ENCODE measurements at places on chromosomes 2 and 18.

DNA sequence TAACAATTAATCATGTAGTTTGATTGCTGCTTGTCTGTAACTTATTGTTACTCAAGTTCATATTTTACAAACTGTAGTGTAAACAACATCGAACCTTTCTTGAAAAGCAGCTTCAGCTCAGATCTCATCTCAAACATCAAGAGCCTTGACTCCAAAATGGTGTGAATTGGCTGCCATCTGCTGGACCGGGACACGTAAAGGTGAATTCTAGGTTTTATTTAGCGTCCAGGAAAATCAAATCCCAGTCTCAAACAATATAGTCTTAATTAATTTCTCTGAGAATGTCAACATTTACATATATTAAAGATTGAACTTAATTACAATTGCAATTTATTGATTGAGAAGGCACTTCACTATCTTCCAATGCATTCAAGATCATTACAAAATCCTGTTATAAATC lies 453.0 kb downstream of the GALR1 start:
- peak; percentile 31 for DNase-seq

DNA sequence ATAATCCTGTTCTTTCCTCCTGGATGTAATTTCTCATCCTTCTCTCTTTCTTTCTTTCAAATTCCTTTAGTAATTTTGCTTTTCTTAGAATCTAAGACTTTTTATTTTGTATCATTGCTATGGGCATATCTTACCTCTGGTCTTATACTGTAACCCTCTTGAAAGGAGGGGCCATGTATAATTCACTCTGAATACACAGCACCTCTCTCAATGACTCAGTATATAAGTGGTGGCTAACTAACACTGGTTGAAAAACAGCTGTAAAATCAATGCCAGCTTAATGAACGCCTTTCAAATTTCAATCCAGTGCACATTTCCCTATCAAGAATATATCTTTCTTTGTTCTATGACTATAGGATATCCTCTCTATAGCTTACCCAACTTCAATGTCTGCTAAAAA lies 53.7 kb downstream of the CWC22 start:
- no peak for DNase-seq

- DNase-seq, result no peak
Measured at GRCh38 chr2:221225752-221226151, 346.4 kb downstream of the EPHA4 start.

DNA sequence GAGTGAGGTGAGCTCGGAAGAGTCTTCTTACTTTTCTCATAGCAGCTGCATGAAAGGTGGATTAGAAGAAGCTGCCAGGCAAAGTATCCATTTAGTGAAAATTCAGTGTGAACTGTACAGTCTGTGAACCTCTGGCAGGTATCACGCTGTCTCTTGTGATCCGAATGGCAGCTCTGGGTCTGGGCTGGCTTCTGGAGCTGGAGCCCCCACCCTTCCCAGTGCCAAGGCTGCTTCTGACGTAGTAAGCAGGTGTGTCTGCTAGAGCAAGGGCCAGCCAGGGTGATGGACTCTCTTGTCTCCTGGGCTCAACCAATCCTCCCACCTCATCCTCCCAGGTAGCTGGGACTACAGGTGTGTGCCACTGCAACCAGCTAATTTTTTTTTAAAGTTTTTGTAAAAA lies 14.0 kb upstream of the NTSR2 start:
- no peak for DNase-seq

GRCh38 chr2:135183822-135184221 lies 131.7 kb downstream of the RAB3GAP1 start:
- no peak for DNase-seq

DNA sequence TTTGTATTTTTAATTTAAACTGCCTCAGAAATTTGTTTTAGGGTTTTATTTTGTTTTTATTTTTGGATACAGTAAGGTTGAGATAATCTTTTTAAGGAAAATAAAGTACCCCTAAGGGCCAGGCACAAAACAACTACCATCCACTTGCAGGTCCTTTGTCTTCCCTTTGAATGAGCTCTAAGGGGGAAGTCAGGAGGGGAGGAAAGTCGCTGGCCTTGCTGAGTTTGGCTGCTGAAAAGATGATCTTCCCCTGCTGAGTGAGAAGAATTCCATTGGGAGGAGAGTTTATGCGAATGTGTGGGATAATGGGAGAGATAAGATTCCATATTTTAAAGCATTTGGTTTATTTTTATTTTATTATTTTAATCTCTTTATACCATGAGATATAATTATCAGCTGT lies 100.7 kb downstream of the ARHGAP15 start:
- DNase-seq, result no peak

- peak; percentile 99 for DNase-seq
Measured at GRCh38 chr2:173673640-173674039, 291.5 kb downstream of the SP3 start.

DNA sequence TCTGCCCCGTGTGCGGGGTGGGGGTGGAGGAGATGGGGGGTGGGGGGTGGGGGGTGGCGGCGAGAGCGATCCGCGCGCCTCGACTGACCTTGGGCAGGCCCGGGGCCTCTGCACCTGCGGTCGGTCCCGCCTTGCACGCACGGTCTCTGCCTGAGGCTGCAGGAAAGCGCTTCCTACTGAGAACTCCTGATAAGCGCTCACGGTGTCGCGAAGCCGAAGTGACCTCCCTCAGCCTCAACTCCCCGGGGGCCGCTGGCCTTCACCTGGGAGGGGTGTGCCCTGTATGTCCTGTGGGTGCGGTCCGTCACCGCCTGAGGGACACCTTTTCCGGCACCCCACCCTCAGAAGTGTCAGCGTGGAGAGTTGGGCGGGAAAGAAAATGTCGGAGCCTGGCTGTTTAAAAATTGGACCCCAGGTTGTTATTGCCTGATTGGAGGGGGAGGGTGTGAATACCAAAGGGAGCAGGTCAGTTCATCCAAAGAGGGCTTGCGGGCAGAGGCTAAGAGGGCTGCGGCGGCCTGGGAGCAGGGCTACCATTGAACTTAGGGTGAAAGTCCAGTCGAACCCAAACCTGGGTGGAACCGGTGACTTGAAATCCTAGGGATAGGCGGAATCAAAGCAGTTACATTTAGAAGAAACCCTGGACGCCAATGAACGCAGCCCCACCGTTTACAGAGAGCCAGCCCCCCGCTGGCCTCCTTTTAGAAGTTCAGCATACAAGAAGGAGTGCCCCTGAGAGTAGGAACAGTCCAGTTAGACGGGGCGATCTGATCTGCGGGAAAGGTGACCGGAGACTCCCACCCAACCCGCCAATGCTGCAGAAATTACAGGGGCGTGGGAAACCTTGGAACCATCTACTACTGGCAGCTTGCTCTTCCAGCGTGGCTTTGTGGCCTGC lies 1.2 kb downstream of the MAL start:
- no peak for DNase-seq

- DNase-seq, result no peak
Measured at GRCh38 chr18:75023473-75023872, 185.5 kb downstream of the PTGR3 start.

DNA sequence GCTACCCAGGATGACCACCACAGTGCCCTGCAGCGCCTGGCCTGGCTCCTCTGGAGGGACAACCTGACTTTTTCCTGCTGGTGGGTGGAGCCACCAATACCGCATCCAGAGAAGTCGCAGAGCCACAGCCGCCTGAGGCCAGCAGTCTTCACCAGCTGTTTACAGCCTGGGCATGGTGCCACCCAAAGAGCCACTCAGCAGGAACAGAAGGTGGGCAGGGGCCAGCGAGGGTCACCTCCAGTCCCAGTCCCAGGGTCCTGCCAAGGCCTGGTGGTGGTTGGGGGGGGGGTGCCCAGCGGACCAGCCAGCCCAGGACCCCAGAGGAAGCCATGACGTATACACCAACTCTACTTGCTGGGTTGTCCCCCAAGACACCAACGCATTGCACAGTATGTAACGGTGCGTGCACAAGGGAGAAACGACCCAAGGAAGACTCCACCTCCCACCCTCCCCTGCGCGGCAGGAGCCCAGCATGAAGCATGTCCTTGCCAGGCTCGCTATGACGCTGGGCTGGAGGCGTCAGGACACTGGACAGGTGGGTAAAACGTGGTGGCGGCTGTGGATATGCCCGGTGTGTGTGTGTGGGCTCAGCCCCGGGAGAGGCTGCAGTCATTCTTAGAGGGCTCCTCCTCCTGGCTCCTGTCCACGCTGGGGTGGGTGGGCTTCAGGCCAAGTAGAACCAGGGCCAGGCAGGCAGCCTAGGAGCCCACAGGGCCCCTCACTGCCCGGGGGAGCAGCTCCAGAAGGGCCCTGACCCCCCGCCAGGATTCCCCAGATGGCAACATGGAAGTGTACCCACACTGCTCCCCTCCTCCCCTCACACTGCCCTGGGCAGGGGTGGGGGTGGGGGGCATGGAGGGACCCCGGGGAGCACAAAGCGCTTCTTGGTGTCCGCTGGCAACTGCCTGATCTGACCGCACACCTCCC lies 49.3 kb downstream of the HS6ST1 start:
- no peak for DNase-seq

- DNase-seq, result no peak
Measured at GRCh38 chr18:63817441-63818051, 42.3 kb downstream of the SERPINB7 start.
